ENCODE measurements at places on chromosomes 1 and 21. TPM values are rescaled to one million over a fixed set of nuclear protein-coding genes. Genes with fewer than 3 reads are reported as not detected.

DAP3 gene
- polyA plus RNA-seq = 52.9 TPM

NGF gene
- polyA plus RNA-seq = 0.59 TPM

CHD5 gene
- 2.9 TPM for polyA plus RNA-seq

PCAT6 gene
- 1.7 TPM for polyA plus RNA-seq

LRIG2 gene
- polyA plus RNA-seq = 2.4 TPM

ATF3 gene
- 25.6 TPM for polyA plus RNA-seq

FAM151A gene
- not detected for polyA plus RNA-seq

LCE2B gene
- not detected for polyA plus RNA-seq

AMY1C gene
- not detected for polyA plus RNA-seq

PRAMEF9 gene
- not detected for polyA plus RNA-seq

PCBP3 gene
- 1.7 TPM for polyA plus RNA-seq

SLC5A9 gene
- 9.5 TPM for polyA plus RNA-seq

SPATA45 gene
- polyA plus RNA-seq = 0.26 TPM

MYCL gene
- polyA plus RNA-seq = 3.0 TPM

PRAMEF12 gene
- not detected for polyA plus RNA-seq

VSIG8 gene
- 0.27 TPM for polyA plus RNA-seq

EPB41 gene
- polyA plus RNA-seq = 9.1 TPM

Measured in pancreas (tissue), 10 donors.